GM12878 (cell line): ENCODE measurements at places on chromosomes 5 and 9. TPM values are rescaled to one million over a fixed set of nuclear protein-coding genes. Genes with fewer than 3 reads are reported as not detected.

The FST gene
- 0.23 and 0.43 TPM in 2 replicates for total RNA-seq

The HK3 gene
- total RNA-seq = 0.13 and 0.64 TPM in 2 replicates

DNA sequence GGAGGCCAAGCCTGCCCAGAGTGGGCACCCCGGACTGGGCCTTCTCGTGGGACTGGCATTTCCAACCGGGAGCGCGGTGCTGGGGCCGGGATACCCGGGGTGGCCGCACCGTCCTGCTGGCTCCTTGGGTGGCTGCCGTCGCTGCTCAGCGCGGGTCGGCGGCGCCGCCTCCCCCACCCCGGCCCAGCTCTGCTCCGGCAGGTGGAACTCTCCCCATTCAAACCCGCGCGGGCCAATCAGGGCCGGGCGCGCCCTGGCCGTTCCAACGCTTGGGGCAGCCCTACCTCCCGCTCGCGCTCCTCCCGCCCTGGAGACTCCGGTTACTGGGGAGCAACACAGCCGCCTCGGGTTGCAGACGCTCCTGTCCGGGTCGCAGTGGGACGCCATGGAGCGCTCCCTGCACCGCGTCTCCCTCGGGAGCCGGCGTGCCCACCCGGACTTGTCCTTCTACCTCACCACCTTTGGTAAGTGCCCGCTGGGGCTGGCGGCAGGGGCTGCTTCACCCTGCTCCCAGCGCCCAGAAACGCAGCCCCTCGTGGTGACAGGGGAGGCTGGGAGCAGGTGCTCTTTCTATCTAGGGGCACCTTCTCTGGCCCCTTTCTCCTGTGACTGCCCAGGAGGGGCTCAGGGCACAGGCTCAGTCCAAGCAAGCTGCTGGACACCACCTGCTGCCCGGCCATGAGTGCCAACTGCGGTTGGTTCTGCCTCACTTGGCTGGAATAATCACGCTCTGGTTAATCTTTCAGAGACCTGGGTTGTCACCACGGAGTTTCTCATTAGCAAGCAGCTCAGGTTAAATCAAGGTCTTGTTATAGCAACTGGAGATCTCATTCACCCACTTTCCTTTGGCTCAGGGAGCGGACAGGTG lies at the start of gene RGS3:
Gene RGS3, plus strand, starts transcription at position 310 of the 868 bp plus-strand sequence. Its CDS starts 76 bp downstream, at position 386.
- DNase-seq = no peak

DNA sequence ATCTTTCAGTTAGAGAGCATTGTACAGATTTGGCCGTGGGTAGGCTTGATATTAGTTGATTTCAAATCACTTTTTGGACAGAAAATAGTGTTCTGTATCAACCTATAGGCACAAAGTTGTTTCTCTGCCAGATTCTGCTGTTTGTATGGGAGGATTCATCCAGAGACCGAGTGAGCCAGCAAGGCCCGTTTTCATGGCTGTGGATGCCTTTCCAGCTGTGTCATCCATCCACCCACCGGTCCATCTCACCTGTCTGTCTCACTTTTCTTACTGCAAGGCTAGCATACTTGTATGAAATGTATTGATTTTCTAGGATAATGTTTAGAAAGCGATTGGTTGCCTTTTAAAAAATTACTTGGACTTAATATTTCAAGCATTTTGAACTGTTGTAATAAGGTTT lies 34.4 kb downstream of the ICE1 start:
- no peak for DNase-seq

DNA sequence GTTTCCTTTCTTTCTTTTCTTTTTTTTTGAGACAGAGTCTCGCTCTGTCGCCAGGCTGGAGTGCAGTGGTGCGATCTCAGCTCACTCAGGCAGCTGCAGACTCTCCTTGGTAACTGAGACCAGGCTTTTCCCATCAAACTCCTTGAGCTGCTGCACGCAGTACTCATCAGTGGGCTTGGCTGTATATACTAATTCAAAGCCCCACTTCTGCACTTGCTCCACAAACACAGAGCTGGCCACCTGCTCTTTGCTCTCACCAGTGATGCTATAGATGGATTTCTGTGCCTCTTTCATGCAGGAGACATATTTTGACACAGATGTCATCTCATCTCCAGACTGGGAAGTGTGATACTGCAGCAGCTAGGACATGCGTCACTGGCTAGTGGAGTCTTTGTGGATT lies 252.7 kb downstream of the AP3B1 start:
- no peak for DNase-seq

DNA sequence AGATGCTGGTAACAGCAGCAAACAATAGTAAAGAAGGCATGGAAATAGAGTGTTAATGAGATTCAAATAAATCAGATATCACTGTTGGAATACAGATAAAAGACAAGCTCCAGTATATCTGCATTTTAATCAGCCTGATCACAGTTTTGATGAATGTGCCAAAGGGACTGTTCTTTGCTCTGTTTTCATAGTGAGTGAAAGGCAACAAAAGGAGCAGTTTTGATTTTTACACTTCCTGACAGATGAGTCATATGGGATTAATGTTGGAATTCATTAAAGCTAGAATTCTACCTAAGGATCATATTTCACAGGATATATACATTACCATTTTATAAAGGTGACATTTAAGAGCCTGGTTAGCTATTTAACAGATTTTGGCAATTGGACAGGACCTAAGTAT lies 743.3 kb upstream of the PTPRD start:
- DNase-seq = no peak

- no peak for DNase-seq
Observed at GRCh38 chr5:160071516-160071915, 47.7 kb downstream of the PWWP2A start.

DNA sequence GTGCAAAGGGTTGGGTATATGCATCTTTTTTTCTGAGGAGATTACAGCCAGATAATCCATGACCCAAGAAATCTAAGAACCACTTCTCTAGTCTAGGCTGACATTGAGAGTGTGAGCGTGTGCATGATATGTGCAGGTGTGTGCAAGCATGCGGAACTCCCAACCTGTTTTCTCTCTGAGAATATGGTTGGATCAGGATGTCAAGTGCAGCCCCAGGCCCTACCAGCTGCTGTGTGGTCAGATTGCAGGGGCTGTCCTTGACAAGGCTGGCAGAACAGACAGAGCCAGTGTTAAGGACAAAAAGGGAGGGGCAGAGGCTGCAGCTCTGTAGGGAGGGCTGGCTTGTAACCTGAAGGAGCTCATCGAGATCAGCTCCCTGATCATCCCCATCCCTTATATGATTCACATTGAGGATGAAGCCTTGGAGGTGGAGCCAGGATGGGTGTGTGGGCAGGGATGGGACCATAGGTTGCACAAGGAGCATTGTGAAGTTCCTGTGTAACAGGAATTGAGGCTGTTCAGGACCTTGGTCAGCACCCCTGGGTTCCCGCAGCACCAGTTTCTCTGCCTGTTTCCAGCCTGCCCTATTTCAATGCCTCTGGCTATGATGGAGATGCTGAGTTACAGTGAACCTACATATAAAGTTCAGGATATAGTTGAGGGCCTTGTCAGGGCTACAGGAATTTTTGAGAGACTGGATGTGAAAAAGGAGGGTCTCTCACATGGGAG lies 52.6 kb upstream of the ARAP3 start:
- DNase-seq = no peak
